Glutamatergic neuron (in vitro differentiated cells): ENCODE measurements at places on chromosomes 11 and 22.

- peaks cover 16% of the 10 kb centered on the region for H3K36me3 ChIP-seq
- DNase-seq, result no peak
- H3K27me3 ChIP-seq, result peaks cover 4% of the 10 kb centered on the region
- no peak overlapping the region for H3K27ac ChIP-seq
Measured at GRCh38 chr11:130510407-130511006, 62.1 kb downstream of the ADAMTS15 start.

- H3K27me3 ChIP-seq, result peaks cover 2% of the 10 kb centered on the region
- peak overlapping the region; percentile 52 for H3K27ac ChIP-seq
- peak overlapping the region; percentile 11 for H3K4me3 ChIP-seq
- no peak for DNase-seq
- peaks cover 10% of the 10 kb centered on the region for H3K36me3 ChIP-seq
- H3K4me1 ChIP-seq, result peaks cover 8% of the 10 kb centered on the region
Measured at GRCh38 chr11:33912405-33913361, 20.8 kb upstream of the LMO2 start.

- peaks cover 18% of the 10 kb centered on the region for H3K4me1 ChIP-seq
- no peak for DNase-seq
- no peaks in the 10 kb centered on the region for H3K36me3 ChIP-seq
- H3K27ac ChIP-seq, result no peak overlapping the region
- H3K4me3 ChIP-seq, result no peak overlapping the region
Measured at GRCh38 chr11:67345920-67346819, 7.2 kb downstream of the POLD4 start.

DNA sequence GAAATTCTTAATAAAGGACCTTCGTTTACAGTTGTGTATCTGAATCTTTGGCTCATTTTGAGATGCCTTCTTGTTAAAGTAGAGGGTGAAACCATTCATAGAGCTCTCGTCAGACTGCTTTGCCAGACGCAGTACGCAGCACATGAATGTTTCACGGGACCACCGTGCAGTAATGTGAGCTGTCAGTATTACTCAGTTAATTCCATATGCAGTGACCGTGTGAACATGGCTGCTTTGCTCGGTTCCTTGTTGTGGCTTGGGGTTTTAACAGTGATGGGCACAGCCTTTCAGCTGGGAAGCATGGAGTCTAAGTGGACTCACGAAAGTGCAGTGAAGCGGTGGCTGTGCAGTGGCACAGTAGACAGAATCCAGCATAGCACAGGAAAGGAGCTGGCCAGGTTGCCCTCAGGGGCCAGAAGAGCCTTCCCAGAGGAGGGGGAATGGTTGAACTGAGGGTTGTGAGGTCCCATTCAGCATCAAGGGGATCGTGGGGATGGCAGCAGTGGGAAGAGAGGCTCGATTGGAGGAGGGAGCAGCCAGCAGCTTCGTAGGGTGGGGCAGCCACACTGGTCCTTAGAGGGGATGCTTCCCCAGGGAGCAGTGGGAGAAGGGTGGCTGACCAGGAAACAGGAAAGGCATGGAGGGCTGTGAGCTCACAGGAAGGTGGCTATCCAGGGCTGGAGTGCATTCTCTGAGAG, 31.4 kb downstream of the PPFIA1 start:
- peak overlapping the region; percentile 53 for H3K27ac ChIP-seq
- no peaks in the 10 kb centered on the region for H3K36me3 ChIP-seq
- no peaks in the 10 kb centered on the region for H3K27me3 ChIP-seq
- no peak for DNase-seq

DNA sequence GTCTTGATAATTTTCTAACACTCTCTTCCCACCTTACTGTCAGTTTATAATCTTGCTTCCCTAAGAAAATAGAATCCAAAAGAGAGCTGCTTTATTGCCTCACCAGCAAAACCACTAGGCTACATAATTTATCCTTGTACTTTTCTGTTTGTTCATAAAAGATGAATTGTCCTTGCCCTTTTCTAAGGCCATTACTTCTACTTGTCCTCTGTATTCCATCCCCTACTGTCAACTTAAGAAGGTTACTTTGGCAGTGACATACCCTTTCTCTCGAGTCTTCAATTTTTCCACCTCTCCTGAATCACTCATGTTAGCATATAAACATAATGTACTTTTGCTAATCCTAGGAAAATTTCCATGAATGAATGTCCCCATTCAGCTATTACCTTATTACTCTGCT, 18.0 kb downstream of the BIRC2 start:
- no peak overlapping the region for H3K27ac ChIP-seq
- peaks cover 17% of the 10 kb centered on the region for H3K36me3 ChIP-seq
- H3K27me3 ChIP-seq, result peaks cover 2% of the 10 kb centered on the region

DNA sequence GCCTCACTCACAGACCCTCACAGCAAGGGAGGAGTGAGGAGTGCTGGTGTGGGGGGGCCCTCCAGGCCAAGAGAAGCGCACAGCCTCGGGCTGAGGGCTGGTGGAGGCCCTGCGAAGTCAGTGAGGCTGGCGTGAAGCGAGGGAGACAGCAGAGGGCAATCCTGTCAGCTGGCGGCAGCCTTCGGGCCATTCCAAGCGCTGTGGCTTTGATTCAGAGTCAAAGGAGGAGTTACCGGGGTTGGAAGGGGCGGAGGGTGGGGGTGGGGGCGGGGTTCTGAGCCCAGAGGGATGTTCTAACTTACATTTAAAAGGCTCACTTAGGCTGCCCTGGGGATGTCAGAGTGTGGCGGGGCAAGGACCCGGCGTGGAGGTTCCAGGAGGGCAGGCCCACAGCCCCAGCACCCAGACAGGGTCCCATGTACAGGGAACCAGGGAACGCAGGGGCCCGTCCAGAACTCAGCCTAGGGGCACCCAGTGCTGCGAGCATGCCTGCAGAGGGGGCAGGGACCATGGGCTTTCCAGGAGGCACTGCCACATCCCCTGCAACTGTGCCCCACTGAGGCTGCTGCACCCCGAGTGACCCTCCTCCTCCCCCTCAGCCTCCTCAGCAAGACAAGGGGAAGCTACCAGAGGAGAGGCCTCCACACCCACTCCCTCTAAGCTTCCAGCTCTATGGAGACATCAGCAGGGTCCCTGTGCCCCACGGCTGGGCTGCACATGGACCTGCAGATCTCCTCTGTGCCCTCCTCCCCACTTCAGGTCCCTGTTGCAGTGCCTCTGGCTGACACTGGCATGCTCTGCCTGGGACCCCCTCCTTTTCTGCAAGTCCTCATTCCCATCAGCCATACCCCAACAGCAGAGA, 39.7 kb upstream of the TTLL12 start:
- H3K4me1 ChIP-seq, result peaks cover 34% of the 10 kb centered on the region
- H3K27me3 ChIP-seq, result no peaks in the 10 kb centered on the region
- no peaks in the 10 kb centered on the region for H3K36me3 ChIP-seq
- peak; percentile 77 for DNase-seq
- H3K4me3 ChIP-seq, result peak overlapping the region; percentile 31

DNA sequence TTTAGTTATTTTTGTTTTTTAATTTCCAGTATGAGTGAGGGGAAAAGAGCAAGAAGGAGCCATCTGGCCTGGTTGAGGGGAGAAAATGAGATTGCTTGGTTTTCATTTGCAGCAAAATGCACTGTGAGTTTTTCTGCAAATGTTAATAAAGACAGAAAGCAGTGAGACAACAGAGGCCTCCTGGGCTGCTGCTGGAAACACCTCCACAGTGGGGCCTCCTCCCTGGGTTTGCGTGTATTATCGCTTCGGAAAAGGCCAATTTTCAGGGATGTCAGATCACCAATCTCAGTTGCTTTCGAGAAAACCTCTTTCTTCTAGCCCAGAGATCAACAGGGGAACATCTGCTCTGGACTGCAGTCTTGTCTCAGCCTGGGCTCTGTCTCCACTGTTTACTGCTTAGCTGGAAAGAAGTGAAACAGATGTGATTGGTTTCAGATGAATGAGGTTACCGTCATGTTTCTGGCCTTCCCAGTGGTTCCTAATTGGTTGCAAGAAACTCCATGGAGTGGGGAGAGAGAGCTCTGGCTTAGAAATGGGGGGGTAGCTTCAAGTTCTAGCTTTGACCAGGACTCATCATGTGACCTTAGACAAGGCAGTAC, 17.3 kb downstream of the TSPAN18 start:
- DNase-seq, result no peak

GRCh38 chr11:68276861-68277260, 5.1 kb upstream of the C11orf24 start:
- no peak overlapping the region for H3K27ac ChIP-seq
- DNase-seq, result no peak
- H3K27me3 ChIP-seq, result peaks cover 4% of the 10 kb centered on the region
- H3K4me1 ChIP-seq, result peaks cover 2% of the 10 kb centered on the region

- peaks cover 2% of the 10 kb centered on the region for H3K27me3 ChIP-seq
- H3K27ac ChIP-seq, result no peak overlapping the region
- H3K4me3 ChIP-seq, result no peak overlapping the region
- H3K36me3 ChIP-seq, result no peaks in the 10 kb centered on the region
Measured at GRCh38 chr11:111365722-111366559, 13.1 kb downstream of the POU2AF1 start.

GRCh38 chr11:82003671-82004515, 729.8 kb downstream of the FAM181B start:
- no peaks in the 10 kb centered on the region for H3K36me3 ChIP-seq
- H3K27me3 ChIP-seq, result no peaks in the 10 kb centered on the region
- DNase-seq, result no peak

GRCh38 chr22:50286275-50286674, 16.1 kb upstream of the MAPK11 start:
- no peak for DNase-seq
- no peaks in the 10 kb centered on the region for H3K4me1 ChIP-seq
- no peak overlapping the region for H3K4me3 ChIP-seq
